ENCODE measurements at places on chromosomes 13 and 19.

GRCh38 chr13:29925457-29926097 lies 75.2 kb upstream of the UBL3 start:
- DNase-seq: peak; percentile 83

GRCh38 chr13:55347528-55347927 lies 1793.2 kb upstream of the PRR20A start:
- no peak for DNase-seq

DNA sequence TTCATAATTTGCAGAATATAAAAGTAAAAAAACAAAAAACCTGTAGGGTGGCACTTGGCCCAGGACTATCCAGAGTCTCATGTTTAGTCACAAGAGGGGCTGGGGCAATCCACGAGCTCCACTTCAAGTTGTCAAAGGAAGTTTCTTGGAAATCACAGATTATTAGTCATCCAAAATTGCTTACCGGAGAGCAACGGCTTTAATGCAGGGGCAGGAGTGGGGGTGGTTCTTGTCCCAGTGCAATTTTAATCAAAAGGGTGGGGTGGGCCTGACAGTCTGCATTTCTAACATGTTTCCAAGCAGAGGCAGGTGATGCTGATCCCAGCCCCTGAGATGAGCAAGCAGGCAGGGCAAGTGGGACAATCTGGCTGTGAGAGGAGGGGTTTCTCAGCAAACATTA lies 233.9 kb downstream of the ABCC4 start:
- DNase-seq: no peak

DNA sequence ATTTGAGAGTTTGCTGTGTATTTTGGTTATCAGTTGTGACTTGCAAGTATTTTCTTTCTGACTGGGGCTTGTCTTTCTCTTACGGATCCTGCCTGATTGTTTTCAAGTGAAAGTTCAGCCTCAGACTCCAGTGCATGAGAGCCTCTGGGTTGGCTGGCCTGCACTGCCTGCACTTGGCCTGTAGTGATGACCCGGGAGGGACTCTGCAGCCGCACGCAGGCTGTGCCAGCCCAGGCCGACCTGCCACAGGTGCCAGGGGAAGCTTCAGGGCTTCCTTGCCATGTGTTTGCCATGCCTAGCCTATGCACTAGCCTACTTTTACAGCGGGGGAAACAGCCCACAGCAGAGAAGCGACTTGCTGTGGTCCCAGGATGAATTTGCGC lies 77.0 kb downstream of the KDM4B start:
- no peak for DNase-seq

DNA sequence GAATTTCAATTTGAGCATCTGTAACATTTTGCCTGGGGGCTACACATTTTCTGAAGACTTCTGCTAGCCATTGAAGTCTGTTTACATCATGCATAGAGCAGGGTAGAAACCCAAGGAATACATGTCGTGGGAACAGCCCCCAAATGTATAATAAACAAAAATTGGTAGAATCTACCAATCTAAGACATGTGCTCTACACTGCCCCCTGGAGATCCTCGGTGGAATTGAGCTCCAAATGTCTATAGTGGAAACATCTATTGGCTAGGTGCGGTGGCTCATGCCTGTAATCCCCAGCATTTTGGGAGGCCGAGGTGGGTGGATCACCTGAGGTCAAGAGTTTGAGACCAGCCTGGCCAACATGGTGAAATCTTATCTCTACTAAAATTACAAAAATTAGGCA lies 57.3 kb downstream of the MBD3L2B start:
- DNase-seq: no peak

GRCh38 chr19:53906211-53907192 lies 2.6 kb upstream of the CACNG7 start:
- no peak for DNase-seq

GRCh38 chr13:67147342-67148133 lies 82.6 kb downstream of the PCDH9 start:
- peak; percentile 2 for DNase-seq

GRCh38 chr19:48991873-48992580 lies 1.1 kb downstream of the GYS1 start:
- no peak for DNase-seq

- no peak for DNase-seq
Measured at GRCh38 chr13:74820809-74821208, 661.2 kb downstream of the TBC1D4 start.

GRCh38 chr13:37029617-37030016 lies 29.0 kb downstream of the EXOSC8 start:
- no peak for DNase-seq

- no peak for DNase-seq
Measured at GRCh38 chr13:96993634-96994016, 651 bp downstream of the OXGR1 start.

GRCh38 chr19:18319591-18320135 lies 3.2 kb downstream of the LSM4 start:
- DNase-seq: no peak

DNA sequence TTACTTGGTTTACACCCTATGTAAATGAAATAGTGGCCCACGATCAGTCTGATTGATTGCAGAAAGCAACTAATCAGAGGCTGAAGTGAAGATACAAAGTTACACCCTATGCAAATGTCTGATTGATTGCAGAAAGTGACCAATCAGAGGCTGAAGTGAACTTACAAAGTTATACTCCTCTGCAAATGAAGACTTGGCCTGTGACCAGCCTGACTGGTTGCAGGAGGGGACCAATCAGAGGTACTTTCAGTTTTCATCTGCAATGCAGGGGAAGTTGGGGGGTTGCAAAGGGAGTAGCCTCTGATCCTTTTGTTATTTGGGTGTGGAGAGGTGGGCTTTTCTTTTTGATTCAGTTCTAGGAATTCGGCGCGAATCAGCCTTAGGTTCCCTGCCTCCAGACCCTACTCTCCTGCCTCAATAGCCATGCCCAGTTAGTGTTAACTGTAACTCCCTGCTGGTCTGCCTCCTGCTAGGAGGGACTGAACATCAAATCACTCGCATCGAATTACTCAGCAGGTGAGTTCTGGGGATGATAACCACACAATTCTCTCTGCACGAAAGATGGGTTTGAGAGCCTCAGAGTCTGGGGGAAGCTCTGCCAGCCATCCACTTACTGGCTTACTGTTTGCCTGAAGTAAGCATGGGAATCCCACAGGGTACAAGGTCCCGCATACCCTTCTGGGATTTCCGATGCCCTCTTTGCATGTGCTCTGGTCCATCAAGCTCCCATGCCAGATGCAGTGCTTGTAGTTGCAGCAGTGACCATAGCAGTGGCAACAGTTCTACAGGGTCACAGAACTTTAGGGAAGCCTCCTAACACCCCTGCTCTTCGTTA lies 7.5 kb downstream of the ARL11 start:
- DNase-seq: no peak

GRCh38 chr13:46119883-46120614 lies 15.2 kb upstream of the CPB2 start:
- no peak for DNase-seq

DNA sequence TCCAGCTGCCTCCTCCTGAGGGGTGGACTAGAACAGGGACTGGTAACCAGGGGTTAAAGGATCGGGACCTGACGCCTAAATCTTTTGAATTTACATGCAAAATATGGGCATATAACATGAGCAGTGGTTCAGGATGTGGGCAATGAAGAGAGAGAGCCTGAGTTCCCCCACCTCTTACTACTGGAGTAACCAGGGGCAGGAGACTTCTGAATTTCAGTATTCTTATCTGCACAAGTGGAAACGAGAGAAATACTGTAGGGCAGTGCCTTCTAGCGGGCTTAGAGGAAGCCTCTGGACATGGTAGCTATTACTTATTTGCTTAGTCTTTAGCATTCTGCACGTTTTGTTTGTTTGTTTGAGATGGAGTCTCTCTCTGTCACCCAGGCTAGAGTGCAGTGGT lies 26.3 kb downstream of the BCAT2 start:
- no peak for DNase-seq

DNA sequence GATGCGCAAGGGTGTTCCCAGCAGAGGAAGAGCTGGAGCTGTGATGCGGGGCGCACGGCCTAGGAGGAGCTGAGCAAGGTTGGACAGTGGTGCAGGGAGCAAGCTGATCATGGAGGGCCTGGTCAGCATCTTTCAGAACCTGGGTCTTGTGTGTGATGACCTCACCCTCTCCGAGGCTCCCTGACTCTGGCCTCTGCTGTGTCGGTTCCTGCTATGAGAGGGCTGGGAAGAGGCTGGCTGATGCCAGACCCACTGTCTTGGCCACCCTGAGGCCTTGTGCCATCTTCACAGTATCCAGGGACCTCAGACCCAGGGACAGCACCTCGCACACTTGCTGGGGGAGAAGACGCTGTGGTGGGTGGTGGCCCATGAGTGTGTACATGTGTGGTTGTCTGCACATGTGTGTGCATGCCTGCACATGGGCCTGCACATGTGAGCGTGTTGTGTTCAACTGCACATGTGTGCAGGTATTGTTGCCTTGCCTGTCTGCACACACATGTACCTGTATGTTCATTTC lies 16.5 kb upstream of the C13orf46 start:
- DNase-seq: no peak

DNA sequence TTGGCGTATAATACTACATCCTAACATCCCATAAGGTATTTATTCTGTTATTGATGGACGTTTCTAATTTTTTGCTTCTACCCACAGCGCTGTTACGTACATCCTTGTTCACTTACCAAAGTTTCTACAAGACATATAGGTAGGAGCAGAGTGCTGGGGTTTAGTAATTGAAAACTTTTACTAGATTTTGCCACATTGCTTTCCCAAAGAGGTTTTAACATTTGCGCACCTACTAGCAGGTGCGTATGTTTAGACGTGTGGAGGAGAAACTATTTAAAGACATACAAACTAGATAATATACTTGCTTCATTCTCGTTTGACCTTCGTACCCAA lies 559 bp upstream of the RPL21 start:
- DNase-seq: no peak

All from GM04503 (cell line).